ENCODE measurements at places on chromosomes 7 and 10. TPM values are rescaled to one million over a fixed set of nuclear protein-coding genes. Genes with fewer than 3 reads are reported as not detected.

DNA sequence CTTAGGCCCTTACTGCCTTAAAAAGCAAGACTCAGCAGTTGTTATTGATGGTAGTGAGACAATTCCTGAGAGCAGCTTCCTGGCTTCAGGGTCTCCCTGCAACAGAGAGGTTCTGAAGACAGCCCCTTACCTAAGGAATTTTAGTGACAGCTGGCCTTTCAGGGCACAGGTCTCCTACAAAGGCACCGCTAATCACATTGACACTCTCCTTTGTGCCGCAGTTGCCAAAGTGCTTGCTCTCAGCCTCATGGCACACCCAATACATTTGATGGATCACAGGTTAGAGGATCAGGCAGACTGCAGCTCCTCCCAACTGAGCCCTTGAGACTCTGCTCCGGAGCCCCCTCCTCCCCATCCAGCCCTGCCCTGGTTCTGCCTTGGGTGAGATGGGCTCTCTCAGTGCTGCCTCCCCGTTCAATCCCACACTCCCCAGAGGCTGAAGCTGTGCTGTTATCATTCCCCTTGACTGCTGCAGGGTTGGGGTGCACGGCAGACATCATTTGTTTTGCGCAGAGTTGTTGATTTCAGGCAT, 198.2 kb downstream of the EMX2 start:
- no peak for DNase-seq

Gene NKX2-3
- total RNA-seq: not detected

DNA sequence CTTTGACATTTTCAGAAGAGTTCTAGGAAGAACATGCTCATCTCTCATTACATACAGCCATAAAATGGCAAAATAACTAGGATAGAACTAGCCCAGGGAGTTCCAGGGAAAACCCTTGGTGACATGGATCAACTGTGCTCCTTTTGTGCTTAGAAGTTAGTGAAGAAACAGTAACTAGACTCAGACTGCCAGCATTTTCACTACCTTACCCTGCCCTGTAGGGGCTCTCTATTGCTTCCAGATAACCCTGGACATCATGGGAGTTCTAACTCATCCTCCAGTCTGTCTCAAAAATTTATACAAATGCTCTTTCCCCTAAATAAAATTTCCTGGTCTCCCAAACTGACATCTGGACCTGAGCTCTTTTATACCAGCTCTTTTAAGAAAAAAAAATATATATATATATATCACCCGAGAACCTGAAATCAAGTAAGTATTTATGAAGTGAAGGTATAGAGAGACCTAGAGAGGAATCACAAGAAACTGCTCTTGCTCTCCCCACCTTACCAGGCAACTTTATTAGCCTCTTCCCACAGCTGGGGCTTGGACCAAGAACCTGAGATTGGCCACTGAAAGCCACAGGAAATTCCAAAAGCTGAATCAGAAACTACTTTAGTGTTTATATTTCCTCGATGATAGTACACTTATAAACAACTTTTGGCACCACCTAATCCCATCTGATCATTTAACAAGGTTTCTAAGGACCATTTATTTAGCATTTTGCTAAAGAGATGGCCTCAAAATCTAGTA, 101.4 kb downstream of the RELN start:
- DNase-seq: no peak

GRCh38 chr7:131945313-131945911, 389.0 kb upstream of the PODXL start:
- DNase-seq: peak; percentile 46

DNA sequence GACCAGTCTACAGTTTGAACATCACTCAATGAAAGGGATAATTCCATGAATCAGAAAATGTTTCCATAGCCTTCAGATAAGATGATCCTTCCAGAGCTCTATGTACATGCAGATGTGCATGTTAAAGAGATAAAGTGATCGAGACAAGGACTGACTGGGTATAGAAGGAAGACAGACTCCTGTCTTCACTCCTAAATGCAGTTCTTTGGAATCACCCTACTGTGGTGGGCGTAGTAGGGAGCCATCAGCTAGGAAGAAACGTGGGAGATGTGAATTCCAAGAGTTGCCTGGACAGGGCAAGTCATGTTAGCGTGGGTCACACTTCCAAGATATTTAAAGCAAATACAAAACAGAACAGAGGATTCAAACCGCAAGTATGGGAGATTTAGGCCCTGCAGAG, 23.9 kb downstream of the LOXL4 start:
- DNase-seq: no peak

- DNase-seq: no peak
These were observed 15.2 kb downstream of the CALML5 start for GRCh38 chr10:5484205-5484604.

DNA sequence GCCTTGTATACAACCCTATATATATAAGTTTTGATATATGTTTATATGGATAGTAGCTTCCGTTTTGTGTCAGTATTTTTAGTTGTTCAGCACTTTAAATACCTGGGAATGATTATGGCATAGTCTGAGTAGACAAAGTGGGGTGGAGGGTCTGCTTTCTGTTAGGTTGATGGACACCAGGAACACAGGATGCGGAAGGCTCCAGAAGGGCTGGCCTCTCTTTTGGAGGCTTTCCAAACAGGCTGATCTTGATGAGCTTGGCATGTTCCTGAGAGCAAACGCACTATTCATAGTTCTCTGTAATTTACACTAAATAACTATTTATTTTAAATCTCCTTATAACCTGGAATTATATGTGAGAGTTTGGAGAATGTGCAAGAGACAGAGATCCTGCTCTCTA, 12.7 kb downstream of the AKR1E2 start:
- no peak for DNase-seq

DNA sequence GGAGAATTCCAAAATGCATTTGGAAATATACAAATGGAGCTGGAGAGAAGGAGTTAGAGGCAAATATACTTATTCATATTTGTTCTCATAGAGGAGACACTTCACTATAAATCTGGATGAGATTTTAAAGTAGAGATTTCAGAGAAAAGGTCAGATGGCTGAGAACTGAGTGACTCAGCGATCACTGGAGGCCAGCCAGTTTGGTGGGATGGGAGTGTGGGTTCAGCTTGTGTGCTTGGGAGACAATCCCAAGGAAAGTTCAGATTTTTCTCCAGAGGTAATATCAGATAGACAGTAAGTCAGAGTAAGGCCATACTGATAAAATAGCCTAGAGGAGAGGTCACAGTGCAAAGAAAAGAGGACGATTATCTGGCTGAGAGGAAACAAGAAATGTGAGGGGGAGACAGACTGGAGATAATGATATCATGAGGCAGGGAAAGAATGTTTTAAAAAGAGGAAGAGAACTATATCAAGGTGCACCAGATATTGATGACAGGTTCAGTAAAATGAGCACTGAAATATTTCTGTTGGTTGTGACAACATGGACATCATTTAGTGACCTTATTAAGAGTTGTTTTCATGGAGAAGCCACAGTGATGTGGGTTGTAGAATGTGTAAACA, 67.0 kb downstream of the MDFIC start:
- no peak for DNase-seq

- no peak for DNase-seq
These were observed 8.0 kb upstream of the CCDC71L start for GRCh38 chr7:106668861-106669524.

Gene SPDYE2
- total RNA-seq: not detected

DNA sequence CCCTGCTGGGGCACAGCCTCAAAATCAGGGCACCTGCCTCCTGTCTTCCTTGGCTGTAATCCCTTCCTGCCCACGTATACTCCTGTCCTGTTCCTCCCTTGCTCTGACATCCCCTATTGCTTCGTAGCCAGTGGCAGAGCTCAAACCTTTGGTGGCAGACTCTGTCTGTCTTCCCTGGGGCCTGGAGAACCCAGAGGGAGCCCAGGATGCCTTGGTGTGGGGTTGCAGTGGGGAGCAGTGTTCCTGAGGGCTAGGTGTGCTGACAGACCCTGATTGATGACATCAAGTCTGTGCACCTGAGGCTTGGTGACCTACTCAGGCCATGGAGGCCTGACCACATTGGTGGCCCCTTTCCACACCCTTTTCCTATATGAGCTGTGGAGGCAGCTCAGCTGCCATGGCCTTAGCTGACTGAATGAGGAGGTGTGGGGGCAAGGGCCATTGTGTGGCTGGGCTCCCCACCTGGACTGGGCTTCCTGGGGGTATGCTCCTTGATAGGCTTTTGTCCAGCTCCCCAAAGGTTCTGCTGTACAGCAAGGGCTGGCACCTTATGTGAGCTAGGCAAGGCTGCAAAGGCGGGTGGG, 5.4 kb upstream of the GCK start:
- DNase-seq: no peak

GRCh38 chr7:11701829-11702560, 130.0 kb downstream of the THSD7A start:
- no peak for DNase-seq

DNA sequence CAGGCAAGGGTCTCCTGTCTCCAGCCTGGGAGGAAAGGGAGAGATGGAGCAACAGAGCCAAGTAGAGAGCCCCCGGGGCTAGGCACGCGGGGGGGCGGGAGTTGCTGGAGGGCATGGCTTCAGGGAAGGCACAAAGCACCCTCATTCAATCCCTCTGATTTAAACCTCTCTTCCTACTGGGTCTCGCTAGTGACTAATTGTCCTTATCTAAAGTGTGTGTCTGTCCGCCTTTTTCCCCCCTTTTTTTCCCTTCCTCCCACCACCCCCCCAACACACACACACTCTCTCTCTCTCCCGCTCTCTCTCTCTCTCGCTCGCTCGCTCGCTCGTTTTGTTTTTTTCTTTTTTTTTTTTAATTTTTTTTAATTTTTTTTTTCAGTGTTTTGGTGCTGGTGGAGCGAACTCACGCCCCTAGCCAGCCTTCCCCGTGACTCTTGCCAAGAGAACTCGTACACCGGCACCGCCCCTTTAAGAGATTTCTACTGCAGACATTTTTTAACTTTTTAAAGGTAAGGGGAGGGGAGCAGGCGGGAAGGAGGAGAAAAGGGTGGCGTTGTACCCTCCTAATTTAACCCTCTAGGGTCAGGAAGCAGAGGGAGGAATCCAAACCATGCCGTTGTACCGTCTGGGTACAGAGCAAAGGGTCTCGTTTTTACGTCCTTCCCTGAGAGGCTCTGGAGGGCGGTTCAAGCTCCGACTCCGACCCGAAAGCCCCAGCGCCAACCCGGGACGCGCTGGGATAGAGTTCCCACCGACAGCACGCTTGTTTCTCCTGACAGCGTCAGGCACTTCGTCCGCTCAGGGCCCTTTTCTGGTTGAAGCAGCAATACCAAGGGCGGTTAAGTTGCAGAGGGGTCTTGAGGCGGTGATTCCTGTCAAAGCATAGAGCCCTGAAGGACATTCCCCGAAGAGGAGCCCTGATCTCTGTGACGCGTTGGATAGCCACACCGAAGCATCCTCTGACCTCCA, at the start of gene HPSE2:
HPSE2 (minus strand) TSS at position 195 of the 969 bp plus-strand sequence.
- no peak for DNase-seq

DNA sequence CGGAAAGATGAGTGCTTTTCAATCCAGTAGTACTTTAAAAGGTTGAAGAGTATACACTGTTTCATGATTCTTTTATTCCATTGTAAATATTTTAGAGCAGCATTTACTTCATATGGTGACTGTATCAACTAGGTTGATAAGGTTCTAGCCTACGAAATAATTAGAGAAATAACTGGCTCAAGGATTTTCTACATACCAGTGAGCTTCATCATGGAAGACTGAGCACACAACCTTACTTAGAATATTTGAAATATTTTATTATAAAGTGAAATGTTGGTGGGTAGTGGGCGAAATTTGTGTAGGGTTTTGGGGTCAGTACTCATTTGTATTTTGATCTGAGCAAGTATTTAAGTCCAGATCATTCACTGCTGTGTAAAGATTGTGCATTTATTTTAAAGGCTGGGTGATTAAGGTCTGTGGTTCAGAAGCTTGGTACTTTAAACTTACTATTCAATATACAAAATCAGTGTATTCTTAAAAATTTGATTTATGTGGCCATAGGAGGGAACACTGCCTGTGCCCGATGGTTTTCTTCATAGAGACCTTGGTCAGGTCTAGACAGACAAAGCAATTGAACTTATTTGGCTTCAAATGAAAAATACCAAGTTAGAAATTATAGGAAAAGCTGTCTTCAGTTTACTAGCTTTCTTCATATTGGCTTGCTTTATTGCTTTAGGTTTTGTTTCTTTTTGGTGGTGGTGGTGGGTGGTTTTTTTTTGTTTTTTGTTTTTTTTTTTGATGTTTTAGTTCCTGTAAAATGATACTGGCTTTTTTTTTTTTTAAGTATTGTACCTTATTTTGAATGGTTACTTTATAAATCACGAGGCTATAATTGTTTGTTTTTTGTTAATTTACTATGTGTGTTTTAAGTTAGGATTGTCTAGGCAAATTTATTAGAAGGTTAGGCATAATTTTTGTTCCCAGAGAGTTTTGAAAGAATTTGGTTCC, 3.0 kb downstream of the KMT2E start:
- DNase-seq: no peak

DNA sequence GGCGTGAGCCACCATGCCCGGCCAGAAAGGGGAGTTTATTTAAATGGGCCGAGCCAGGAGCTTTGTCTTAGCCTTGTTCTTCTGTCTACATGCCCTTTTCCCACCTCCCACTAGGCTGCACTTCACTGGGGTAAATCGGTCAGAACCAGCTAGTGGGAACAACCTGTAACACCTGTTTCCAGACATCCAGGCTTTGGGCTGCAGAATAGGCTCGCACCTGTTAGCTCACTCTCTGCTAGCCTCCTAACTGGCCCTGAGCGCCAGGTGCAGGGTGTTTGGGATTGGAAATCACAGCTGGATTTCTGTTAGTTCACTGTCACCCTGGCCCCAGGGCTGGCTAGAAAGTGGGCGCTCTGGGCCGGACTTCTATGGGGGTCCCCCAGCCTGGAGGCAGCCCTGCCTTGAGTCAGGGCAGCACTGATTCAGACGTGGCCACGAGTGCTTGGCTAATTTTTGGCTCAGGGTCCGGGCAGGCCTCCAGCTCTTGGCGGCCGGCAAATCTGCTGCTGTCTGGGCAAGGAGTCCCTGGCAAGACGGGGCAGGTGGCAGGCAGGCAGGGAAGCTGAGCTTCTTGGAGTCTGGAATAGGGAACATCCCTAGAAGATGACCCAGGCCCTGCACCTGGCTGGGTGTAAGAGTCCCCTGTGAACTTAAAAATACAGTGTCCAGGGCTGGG, 48.6 kb downstream of the GTF2IRD1 start:
- DNase-seq: no peak

Gene KLF14
- total RNA-seq: not detected

GRCh38 chr10:131079314-131079713, 232.2 kb downstream of the TCERG1L start:
- DNase-seq: no peak

All from activated T-cell treated with anti-CD3 and anti-CD28 coated beads, Interleukin-2, amount 50 U/mL, for 72 hours (primary cell).